ENCODE measurements at places on chromosomes 7 and 10.

GRCh38 chr7:107744345-107744750 is 406 bp downstream of the CBLL1 start:
- DNase-seq, result no peak

DNA sequence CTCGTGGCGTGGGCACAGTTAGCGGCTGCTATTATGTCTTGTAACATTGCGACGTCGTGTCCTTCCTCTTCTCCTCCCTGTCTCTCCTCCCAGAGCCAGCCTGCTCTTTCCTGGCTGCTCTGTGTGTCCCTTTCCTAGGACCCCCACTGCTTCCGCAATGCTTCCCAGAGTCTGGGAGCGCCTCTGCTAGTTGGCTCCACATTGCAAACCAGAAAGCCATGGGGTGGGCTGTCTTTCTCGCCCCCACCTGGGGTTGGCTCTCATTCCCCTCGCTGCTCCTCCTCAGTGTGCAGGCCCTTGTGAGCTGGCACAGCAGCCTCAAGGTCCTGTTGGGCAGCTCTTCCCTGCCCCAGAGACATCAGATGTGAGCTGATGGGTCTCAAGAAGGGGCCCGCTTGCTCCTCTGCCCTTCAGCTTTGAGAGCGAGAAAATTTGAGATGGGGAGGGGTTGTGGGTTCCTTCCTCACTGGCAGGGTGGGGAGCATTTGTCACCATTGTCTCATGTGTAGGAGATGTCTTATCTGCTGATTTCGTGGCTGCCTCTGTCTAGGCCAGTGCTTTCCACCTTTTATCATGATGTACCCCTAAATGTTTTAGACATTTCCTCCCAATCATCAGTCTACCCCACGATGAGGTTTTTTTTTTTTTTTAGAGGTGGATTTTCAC is 3.3 kb downstream of the ADAMTS14 start:
- DNase-seq, result no peak

DNA sequence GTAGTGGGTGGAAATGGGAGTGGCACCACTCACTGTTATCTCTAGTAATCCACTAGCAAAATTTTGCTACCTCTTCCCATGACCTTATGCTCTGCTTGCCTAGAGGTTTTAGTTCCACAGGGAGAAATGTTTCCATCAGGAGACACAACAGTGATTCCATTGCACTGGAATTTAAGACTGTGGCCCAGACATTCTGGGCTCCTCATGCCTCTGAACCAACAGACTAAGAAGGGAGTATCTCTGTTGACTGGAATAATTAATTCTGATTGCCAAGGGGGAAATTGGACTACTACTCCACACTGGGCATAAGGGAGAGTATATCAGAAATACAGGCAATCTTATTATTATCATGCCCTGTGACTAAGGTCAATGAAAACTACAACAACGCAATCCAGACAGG is 16.2 kb upstream of the BRAF start:
- DNase-seq, result no peak

DNA sequence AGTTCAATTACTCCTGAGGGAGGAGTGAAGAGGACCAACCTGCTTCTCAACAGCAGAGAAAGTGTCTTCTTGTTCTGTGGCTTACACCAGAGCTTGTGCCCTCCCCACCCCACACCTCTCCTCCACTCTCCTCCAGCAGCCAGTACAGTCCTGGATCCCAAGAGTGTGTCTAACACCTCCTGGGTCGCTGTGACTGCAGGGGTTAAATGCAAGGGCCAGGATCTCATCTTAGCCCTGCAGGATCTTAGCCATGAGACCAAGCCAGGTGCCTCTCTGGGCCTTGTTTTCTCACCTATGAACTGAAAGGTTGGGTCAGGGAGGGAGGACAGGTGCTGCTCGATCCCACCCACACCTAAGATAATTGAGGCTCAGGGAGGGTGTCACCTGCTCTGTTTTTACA is 34.5 kb upstream of the MSRB2 start:
- peak; percentile 59 for DNase-seq

- DNase-seq, result no peak
These were observed 111.2 kb downstream of the XRCC2 start for GRCh38 chr7:152564656-152565250.

GRCh38 chr7:72753781-72754180 is 74.2 kb downstream of the TYW1B start:
- DNase-seq, result no peak

GRCh38 chr10:110533149-110533548 is 34.3 kb upstream of the SMC3 start:
- no peak for DNase-seq

GRCh38 chr7:84256571-84256971 is 62.0 kb upstream of the SEMA3A start:
- no peak for DNase-seq
